ENCODE measurements at places on chromosomes 5 and 9. TPM values are rescaled to one million over a fixed set of nuclear protein-coding genes. Genes with fewer than 3 reads are reported as not detected.

The PFN3 gene
- not detected for total RNA-seq

The FIBCD1 gene
- 15.5 TPM for total RNA-seq

The TLE1 gene
- total RNA-seq = 125 TPM

The TEX53 gene
- total RNA-seq = not detected

GRCh38 chr5:175202463-175203068 lies 241.4 kb downstream of the DRD1 start:
- H3K36me3 ChIP-seq = no peaks in the 10 kb centered on the region
- no peak overlapping the region for H3K4me3 ChIP-seq
- no peak overlapping the region for H3K27ac ChIP-seq
- no peaks in the 10 kb centered on the region for H3K27me3 ChIP-seq

- H3K4me1 ChIP-seq = no peaks in the 10 kb centered on the region
- H3K36me3 ChIP-seq = peaks cover 25% of the 10 kb centered on the region
- no peak for DNase-seq
- H3K4me3 ChIP-seq = no peak overlapping the region
- H3K27me3 ChIP-seq = no peaks in the 10 kb centered on the region
Observed at GRCh38 chr5:71522151-71522550, 65.0 kb upstream of the MCCC2 start.

DNA sequence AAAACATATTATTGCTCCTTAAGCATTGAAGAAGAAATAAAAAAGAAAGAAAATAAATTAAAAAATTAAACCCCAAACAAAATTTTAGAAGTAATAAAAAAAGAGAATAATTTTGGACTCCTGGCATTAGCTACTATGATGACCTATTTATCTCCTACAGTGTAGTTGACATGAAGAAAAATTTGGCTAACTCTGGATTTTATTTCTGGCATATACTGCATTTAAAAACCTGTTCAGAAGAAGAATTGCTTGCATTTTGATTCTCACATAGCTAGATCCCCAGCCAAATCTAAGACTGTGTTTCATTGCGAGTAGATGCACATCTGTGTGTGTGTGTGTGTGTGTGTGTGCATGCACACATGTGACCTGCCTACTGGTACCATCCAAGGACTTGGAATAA lies 30.1 kb upstream of the GABRG2 start:
- no peaks in the 10 kb centered on the region for H3K27me3 ChIP-seq
- H3K36me3 ChIP-seq = no peaks in the 10 kb centered on the region
- no peak overlapping the region for H3K27ac ChIP-seq
- peaks cover 7% of the 10 kb centered on the region for H3K4me1 ChIP-seq
- DNase-seq = no peak

DNA sequence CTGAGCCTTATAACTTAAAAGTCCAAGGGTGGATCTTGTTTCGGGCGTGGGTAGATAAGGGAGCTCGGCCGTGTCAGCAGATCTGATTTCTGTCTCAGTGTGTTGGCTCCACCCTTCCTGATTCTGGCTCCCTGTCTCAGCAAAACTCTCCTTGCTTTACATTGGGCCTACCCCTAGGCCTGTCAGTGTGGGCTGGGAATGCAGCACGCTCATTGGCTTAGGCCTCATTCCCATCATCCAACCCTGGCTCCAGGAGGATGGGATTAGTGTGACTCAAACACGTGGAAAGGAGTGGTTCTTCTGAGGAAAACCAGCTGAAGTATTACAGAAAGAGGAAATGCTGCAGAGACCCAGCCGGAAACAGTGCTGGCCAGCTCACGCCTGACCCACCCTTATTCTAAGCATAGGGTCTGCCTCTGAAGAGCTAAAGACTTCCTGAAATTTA lies 59.9 kb downstream of the ZFAND5 start:
- H3K4me3 ChIP-seq = no peak overlapping the region
- H3K4me1 ChIP-seq = no peaks in the 10 kb centered on the region
- DNase-seq = peak; percentile 59
- H3K36me3 ChIP-seq = no peaks in the 10 kb centered on the region
- no peak overlapping the region for H3K27ac ChIP-seq

GRCh38 chr9:111752455-111752854 lies 42.3 kb downstream of the SHOC1 start:
- H3K27me3 ChIP-seq = no peaks in the 10 kb centered on the region
- H3K4me1 ChIP-seq = no peaks in the 10 kb centered on the region
- no peak for DNase-seq
- no peak overlapping the region for H3K27ac ChIP-seq

GRCh38 chr9:99128133-99128406 lies 23.2 kb downstream of the TGFBR1 start:
- no peak overlapping the region for H3K27ac ChIP-seq
- peaks cover 12% of the 10 kb centered on the region for H3K4me1 ChIP-seq
- no peak overlapping the region for H3K4me3 ChIP-seq
